Stimulated activated naive CD4-positive, alpha-beta T cell treated with Interleukin-2 at 50 U/mL for 16 hours (primary cell): ENCODE measurements at places on chromosomes 3 and 15.

- peak; percentile 59 for DNase-seq
These were observed 31.9 kb downstream of the EHD4 start for GRCh38 chr15:41940441-41940857.

- DNase-seq = no peak
These were observed 28.8 kb downstream of the NBEAL2 start for GRCh38 chr3:47008234-47008796.

GRCh38 chr3:13461169-13462124 lies 18.7 kb upstream of the HDAC11 start:
- DNase-seq = peak; percentile 63

GRCh38 chr3:23623844-23624243 lies 181.9 kb upstream of the UBE2E1 start:
- DNase-seq = no peak

DNA sequence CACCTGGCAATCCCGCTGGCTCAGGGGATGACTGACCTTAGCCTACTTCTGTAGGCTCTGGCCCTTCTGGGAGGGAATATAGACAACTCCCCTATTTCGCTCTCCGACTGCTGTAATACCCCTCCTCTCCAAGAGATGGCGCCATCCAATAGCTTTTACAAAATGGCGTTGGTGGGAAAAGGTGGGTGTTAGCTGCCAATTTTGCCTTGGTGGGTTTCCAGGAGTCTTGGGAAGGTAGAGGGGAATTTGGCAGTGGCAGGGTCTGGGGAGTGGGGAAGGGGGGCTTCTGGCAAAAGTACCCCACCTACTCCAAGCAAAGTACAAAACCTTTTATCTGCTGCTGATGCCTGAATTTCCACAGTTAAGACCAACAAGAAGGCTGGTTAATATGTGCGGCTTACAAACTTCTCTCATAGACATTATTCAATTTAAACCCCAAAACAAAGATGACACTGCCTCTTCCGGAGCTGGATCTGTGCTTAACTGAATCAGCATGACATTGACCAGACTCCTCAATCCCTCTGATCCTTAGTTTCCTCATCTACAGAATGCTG lies 62.1 kb downstream of the RASGRF1 start:
- no peak for DNase-seq
